ENCODE measurements at places on chromosomes 7 and 10.

- no peak for DNase-seq
Observed at GRCh38 chr10:102122450-102122849, 2.3 kb upstream of the LDB1 start.

GRCh38 chr7:157568770-157569584, 232.2 kb downstream of the DNAJB6 start:
- DNase-seq = no peak

DNA sequence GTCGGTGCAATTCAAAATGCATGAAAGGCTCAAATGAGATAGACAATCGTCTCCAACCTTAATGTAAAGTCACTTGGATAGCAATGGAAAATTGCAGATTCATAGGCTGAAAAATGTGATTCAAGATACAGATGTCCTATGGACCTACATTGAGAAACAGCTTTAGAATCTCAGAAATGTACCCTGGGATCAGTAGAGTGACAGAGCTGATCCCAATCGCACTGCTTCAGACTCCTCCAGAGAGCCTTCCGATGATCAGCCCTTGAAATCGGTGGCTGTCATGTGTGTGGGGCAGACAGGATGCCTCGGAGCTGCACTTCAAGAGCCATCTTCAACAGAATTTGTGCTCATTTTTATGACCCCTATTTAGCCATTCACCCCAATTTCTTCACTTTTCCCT, 240.1 kb upstream of the GRB10 start:
- DNase-seq = peak; percentile 15

- DNase-seq = no peak
Observed at GRCh38 chr10:91607646-91608403, 25.0 kb downstream of the PPP1R3C start.

DNA sequence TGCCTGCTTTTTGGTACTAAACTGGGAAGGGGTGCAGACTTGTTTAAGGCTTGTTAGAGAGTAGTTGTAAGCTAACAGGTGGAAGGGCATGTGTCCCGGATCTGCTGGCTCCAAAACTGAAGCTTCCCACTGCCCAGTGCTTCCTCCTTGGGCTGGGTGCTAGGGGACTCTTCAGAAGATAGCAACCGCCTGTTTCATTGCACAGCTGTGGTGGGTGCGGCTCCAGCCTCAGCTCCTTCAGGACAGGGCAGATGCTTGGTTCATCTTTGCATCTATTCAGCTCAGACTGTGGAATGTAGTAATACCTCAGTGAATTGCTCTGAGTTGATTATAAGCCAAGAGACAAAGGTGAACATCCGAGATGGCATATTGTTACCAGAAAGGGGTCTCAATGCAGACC, 527.1 kb downstream of the TYW1 start:
- DNase-seq = no peak

DNA sequence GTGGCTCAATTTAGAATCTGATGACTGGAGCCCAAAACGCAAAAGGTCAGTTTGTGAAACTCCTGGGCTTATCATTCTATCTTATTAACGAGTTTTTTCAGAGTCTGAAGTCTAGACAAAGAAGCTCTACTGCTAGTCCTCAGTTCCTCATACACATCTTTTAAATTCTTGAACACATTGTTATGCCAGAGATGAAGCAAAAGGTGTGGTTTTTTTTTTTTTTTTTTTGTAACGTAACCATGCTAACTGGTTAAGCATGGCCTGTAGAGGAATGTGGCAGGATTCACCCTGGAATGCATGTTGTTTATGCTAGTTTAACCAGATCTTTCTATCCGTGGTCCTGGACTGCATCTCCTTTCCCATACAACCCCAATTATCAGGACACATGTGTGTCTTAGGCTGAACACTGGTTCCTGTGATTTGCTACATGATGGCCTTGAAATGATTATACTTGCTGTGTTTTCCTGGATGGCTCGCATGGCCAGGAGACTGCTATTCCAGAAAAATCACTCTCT, 79.3 kb upstream of the MDFIC start:
- DNase-seq = no peak

DNA sequence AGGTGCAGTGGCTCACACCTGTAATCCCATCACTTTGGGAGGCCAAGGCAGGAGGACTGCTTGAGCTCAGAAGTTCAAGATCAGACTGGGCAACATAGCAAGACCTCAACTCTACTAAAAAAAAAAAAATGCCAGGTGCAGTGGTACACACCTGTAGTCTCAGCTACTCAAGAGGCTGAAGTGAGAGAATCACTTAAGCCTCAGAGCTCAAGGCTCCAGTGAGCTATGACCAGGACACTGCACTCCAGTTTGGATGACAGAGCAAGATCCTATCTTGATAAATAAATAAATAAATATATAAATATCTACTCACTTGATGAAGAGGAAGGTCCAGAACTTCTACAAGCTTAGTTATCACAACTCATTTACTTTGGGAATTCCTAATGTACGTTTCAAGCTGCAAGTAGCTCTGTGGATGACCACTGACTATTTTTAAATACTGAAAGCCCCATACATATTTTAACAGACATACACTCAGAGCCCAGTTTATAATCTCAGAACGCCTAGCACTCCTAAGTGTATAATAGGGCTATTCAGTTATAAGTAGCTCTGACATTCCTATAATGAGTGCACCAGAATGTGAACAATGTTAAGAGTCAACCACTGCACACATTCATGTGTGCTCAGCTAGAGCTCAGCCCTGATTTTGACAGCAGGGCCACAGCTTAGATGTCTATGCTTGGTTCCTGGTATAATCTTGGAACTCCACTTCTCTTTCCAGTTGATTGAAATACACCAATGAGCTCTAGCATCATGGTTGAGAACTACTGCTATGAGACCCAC, 119.1 kb downstream of the CUBN start:
- DNase-seq = no peak

DNA sequence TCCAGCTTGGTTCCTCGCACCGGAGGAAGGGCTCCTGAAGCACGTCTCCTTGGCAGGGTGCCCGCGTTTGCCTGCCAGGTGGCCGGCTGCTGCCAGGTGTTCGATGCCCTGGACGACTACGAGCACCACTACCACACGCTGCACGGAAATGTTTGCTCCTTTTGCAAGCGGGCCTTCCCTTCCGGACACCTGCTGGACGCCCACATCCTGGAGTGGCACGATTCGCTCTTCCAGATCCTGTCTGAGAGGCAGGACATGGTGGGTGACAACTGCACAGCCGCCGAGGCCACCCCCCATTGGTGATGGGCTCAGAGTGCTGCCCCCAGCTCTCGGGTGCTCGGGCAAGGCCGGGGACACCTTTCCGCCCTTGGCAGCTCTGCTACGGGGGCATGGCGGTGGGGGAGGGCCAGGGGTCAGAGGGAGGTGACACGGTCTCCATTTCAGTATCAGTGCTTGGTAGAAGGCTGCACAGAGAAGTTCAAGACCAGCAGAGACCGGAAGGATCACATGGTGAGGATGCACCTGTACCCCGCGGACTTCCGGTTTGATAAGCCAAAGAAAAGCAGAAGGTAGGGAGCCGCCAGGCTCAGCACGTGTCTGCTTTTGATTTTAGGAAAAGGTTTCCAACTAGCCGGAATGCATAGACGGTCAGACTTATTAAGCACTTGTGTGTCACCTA, 1.1 kb downstream of the ZNF511 start:
- DNase-seq = peak; percentile 92

DNA sequence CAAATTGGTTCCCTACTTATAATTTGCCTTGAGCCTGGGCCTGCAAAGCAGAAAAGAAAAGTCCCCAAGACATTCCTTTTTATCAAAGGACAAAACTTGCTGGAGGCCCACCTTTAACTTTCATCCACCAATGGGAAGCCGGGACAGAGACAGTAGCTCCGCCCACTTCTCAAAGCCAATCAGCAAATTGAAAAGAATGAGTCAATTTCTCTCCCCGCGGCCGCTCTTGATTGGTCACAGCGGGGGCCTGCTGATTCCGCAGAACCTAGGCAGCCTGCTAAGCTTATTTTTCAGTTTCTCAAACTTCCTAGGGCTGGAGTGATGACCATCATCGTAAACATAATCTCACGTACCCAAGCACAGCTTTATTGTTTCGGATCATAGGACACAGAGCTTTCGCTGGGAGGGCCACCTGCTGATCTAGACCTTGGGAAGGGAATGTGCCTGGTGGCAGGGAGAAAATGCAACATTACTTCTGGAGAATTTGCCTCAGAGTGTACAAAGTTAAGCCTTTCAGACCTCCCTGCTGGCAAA, at the start of gene SLC13A4:
Gene SLC13A4, minus strand, starts transcription at position 51 of the 534 bp plus-strand sequence. CDS start 690 bp downstream, outside the sequence.
- DNase-seq = no peak

GRCh38 chr10:62112300-62112699, 156.3 kb downstream of the RTKN2 start:
- DNase-seq = no peak

DNA sequence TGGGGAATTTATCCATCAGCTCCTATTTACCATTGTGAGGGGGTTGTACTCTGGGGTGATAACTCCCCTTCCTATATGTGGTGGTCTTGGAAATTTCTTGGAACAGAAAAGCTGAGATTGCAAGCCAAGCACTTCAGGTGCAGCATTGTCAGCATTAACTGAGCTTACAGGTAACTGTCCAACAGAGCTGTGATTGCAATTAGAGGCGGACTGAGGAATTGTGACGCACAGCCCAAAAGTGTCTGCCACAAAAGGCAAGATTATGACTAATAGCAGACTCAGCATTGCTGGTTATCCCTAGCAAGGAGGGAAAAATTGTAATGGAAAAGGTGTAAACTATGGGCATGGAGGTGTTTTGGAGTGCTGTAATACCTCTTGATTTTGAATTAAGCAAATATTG, 126.1 kb upstream of the AGR3 start:
- DNase-seq = no peak

GRCh38 chr10:76125900-76126299, 694.5 kb downstream of the LRMDA start:
- DNase-seq = no peak

- DNase-seq = no peak
Observed at GRCh38 chr10:114749510-114749909, 72.1 kb upstream of the FHIP2A start.

- DNase-seq = no peak
Observed at GRCh38 chr10:72174297-72174662, 41.5 kb upstream of the ANAPC16 start.

GRCh38 chr10:103787331-103787730, 68.0 kb downstream of the SH3PXD2A start:
- DNase-seq = no peak

- DNase-seq = no peak
Observed at GRCh38 chr7:98250789-98251188, 1.2 kb downstream of the TECPR1 start.

GRCh38 chr7:66837007-66837406, 84.0 kb upstream of the TMEM248 start:
- no peak for DNase-seq

GRCh38 chr10:75648854-75649253, 217.4 kb downstream of the LRMDA start:
- no peak for DNase-seq

DNA sequence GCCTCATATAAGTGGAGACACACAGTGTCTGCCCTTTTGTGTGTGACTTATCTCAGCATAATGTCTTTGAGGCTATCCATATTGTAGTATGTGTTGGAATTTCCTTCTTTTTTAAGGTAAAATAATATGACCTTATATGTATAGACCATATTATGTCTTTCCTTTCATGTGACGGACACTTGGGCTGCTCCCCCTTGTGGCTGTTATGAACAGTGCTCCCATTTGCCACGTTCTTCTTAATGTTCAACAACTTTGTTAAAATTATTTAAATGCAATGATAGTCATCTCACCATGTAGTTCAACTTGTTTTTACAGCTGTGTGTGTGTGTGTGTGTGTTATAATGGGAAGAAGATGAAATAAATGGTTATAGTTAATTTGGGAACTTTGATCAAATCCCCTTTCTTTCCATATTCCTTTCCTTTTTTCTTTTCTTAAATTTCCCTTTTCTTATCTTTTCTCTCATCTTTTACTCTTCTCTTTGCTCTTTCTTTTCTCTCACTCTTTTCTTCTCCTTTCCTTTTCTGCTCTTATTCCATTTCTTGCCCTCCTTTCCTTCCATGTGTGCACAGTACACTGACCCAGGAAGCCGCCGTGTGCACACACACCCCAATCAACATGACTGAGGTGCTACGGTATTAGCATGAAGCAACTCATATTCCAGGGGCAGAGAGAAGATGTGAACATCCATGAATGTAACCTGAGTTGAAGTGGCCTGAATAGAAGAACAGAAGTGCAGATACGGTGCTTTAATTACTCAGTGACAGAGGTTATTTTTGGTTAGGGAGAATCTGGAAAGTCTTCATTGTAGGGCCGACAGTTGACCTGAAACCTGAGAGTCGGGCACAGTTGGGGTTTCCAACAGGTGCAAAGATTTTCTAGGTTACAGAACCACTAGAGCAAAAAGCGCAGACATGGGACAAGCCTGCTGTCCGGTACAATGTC, 596.6 kb downstream of the SDK1 start:
- DNase-seq = no peak

- no peak for DNase-seq
Observed at GRCh38 chr7:37820708-37821468, 27.5 kb upstream of the NME8 start.

DNA sequence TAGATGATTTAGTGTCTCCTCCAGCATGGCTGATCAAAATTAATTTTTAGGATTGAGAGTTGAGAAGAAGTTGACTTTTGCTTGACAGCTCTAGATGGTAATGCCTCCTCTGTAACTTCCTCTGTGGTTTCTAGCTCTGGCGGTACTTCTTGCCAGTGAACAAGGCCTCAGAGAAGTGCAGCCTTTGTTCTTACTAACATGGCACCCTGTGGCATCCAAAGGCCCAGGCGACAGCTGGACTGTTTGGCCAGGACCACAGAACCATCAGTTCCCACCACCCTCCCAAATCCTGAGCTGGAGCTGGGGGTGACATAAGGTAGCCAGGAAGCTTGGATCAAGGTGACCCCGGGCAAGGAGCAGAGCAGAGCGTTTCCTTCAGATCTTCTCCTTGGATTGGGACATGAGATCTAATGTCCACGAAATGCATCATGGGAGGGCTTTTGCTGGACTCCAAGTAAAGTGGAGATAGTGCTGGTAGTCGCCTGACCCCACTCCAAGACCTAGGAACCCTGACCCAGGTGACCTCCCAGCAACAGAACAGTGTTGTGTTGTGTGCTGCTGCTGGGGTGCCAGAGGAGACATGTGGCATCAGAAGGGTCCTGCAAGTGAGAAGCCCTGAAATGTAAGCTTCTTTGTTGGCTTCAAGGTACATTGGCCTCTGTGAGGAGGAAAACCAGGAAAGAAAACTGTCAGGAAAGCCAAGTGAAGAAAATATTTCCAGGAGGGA, 41.8 kb downstream of the APBB1IP start:
- no peak for DNase-seq

DNA sequence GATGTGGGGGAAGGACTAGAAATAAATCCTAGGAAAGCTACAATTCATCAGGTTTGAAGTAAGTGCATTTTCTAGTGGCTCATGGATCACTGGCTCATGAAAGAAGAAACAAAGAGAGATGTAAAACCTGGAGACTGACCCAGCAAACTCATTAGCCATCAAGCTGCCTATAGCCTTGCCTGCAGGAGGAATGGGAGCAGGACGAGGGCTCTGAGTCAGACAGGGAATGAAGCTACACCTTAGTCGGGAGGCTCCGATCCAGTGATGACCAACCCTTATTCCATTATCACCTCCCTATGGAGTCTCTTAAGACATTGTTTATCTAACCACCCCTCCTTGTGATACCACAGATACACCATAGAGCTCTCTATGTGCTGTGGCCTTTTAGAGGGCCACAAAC, 112.5 kb upstream of the WDR11 start:
- DNase-seq = no peak
